ENCODE measurements at places on chromosomes 3 and 15.

DNA sequence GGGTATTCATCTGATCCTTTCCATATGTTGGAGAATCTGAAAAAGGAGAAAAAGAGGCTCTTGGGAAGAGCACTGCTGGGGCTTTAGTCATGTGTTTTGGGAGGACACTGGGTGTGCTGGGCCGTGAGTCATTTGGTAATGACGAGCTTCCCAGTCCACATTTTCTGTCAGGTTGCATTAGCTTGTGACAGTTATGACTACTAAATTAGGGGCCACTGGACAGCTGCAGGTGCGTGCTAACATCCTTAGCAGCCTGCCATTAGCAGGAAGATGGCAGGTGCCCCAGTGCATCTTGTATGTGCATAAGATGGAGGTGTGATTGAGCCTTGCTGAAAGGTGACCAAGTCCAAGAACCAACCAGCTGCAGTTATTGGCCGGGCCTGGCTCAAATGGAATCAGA lies 242.4 kb downstream of the RYR3 start:
- DNase-seq: no peak

DNA sequence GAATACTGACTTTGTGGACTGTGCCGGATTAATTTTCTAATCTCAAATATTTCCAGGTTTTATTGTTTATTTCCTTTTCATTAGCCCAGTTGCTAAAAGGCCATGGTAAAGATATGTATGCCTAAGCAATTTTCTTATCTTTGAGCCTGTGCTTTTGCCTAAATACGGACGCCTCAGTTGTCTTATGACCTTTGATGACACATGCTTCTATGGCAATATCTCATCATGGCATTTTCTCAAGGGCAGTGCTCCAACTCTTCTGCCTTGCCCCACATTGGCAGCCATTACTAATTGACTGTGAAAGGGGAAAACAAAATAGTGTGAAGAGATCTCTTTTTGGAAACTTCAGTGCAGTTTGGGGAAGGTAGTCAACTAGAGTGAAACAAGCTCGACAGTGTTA lies 809.6 kb upstream of the NR2F2 start:
- DNase-seq: no peak

DNA sequence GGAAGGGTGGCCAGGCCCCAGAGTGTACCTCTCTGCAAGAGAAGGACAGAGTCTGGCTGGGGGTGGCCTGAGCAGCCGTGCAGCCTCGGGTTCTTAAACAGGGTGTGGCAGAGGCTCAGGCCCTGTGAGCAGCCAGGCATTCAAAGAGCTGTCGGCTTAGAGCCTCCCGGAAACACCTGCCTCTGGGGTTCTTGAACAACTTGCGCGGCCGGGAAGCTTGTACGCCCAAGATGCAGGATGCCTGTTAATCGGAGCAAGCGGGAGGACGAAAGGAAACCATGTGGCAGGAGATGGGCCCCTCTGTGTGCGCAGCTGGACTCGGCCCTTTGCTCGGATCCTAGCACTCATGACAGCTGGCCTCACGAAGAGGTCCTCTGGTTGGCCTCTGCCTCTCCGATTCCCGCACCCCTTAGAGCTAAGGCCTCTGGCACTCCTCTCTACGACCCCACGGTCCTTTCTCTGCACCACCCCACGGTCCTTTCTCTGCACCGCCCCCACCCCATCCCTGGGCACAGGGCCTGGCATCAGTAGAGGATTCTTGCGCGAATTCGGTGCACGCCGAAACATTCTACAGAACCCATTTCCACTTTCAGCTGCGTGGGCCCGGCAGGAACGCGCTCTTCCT lies 23.9 kb upstream of the TXNRD3 start:
- DNase-seq: no peak

DNA sequence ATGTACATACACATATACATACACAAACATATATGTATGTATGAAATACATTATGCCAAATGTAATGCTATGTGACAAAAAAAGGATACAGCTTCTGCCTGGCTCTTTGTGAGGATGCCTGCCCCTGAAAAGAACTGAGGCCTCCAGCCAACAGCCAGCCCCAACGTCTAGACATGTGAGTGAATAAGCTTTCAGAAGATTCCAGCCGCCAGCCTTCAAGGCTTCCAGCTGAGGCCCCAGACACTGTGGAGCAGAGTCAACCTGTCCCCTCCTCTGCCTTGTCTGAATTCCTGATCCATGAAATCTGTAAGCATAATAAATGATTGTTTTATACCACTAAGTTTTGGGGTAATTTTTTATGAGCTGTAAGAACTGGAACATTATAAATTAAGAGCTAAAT lies 24.7 kb downstream of the GXYLT2 start:
- DNase-seq: no peak

DNA sequence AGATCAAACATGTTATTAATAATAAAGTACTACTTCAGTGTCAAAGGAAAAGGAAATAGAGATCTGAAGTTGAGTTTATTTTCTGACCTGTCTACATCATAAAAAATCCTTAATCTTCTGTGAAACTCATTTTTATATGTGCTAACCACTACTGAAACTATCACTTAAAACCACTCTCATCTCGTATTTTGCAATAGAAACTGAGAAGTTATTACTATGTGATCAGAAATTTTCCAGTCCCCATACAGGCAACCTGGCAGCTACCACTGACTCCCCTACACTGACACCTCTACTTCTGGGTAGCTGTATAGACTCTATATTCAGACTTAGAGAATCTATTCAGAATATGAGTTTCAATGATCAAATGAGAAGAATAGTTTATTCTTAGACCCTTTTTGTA lies 8.3 kb downstream of the HDGFL3 start:
- DNase-seq: no peak

DNA sequence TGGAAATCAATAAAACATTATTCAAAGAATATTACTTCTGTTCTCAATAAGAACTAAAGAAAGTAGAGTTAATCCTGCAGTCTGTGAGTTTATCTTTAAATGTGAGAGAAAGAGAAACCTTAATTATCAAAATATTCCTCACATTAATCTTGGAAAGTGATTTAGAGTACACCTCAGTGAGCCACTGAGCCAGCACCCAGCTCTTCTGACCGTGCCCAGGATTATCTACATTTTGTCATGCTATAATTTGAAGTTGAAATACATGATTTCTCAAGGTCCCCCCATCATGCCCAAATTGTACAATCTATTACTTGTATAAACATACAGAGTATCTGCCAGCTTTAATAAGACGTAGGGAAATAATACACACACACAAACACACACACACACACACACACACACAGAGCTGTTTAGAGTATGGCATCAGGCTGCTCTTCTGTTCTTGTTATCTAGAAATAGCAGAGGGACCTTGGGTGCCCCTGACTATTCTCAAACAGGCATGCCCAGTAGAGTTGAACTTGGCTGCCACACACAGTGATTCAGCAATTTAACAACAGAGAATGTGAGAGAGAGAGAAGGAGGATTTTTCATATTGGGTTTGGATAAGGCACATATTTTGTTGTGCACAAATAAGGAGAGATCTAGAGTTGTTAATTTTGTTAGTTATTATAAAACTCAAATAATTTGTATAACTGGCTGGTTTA lies 74.4 kb downstream of the P2RY1 start:
- DNase-seq: no peak

DNA sequence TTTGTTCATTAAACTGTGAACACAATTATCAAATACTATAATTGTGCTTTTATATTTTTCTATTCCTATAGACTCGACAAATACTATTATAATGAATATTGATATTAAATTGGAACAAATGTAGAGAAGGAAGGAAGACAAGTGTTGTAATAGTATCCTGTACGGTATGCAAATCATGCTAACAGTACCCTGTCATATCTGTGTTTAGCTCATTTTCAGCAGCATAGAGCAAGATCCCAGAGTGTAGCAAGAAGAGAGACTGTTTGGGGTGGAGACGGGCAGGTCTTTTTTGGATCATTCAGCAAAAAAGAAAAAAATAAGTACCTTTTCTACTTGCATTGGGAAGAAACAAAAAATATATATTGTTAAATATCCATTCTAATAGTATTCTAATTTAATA lies 224.1 kb downstream of the TPRG1 start:
- no peak for DNase-seq

- no peak for DNase-seq
These were observed 11.0 kb downstream of the COLQ start for GRCh38 chr3:15510493-15510892.

DNA sequence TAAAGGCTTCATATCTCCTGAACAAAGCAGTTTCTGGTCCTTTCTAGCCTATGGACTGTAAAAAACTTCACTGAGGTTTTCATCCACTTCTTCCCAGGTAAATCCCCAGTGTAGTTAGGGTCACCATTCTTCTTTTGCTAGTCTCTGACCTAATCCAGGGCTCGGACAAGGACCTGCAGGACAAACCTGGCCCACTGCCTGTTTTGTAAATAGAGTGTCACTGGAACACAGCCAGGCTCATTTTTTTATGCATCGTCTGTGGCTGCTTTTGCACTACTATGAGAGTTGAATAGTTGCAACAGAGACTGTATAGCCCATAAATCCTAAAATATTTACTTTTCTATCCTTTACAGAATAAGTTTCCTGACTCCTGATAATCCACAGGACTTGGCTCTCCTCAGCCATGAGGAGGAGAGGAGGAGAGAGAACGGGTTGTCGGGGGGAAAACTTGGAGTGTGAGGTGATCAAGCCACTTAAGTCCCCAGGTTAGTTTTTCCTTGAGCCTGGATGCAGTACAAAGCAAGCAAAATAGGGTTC lies 29.0 kb downstream of the CCR3 start:
- peak; percentile 6 for DNase-seq

GRCh38 chr15:41911691-41912345 lies 18.0 kb upstream of the SPTBN5 start:
- DNase-seq: no peak

- DNase-seq: no peak
These were observed 308.5 kb downstream of the ROBO2 start for GRCh38 chr3:77348244-77348855.

GRCh38 chr3:18739099-18739433 lies 313.9 kb upstream of the SATB1 start:
- DNase-seq: no peak

- no peak for DNase-seq
These were observed 2.9 kb upstream of the TFG start for GRCh38 chr3:100706365-100706764.

GRCh38 chr3:135967867-135968266 lies 2.3 kb downstream of the PPP2R3A start:
- no peak for DNase-seq

DNA sequence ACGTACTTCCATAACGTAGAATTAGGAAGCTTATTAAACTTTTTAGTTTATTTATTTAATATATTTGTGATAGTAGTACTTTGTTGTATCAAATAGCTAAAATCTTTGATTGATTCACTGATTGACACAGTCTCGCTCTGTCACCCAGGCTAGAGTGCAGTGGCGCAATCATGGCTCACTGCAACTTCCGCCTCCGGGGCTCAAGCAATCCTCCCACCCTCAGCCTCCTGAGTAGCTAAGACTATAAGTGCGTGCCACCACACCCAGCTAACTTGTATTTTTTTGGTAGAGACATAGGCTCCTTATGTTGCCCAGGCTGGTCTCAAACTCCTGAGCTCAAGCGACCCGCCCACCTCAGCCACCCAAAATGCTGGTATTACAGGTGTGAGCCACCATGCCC lies 5.7 kb downstream of the APH1B start:
- DNase-seq: no peak

- peak; percentile 85 for DNase-seq
These were observed 86.7 kb downstream of the VGLL4 start for GRCh38 chr3:11556851-11557644.

- no peak for DNase-seq
These were observed 341.5 kb downstream of the FOXP1 start for GRCh38 chr3:71241981-71242560.

- DNase-seq: no peak
These were observed 52.9 kb downstream of the BFSP2 start for GRCh38 chr3:133452641-133453319.

- DNase-seq: no peak
These were observed 244.5 kb downstream of the CACNA2D3 start for GRCh38 chr3:54366839-54367238.

GRCh38 chr3:47164007-47164881 lies at the start of gene SETD2:
Gene SETD2 (minus strand): TSS chr3:47164113. CDS start chr3:47163924, 189 bp downstream.
- DNase-seq: peak; percentile 92

DNA sequence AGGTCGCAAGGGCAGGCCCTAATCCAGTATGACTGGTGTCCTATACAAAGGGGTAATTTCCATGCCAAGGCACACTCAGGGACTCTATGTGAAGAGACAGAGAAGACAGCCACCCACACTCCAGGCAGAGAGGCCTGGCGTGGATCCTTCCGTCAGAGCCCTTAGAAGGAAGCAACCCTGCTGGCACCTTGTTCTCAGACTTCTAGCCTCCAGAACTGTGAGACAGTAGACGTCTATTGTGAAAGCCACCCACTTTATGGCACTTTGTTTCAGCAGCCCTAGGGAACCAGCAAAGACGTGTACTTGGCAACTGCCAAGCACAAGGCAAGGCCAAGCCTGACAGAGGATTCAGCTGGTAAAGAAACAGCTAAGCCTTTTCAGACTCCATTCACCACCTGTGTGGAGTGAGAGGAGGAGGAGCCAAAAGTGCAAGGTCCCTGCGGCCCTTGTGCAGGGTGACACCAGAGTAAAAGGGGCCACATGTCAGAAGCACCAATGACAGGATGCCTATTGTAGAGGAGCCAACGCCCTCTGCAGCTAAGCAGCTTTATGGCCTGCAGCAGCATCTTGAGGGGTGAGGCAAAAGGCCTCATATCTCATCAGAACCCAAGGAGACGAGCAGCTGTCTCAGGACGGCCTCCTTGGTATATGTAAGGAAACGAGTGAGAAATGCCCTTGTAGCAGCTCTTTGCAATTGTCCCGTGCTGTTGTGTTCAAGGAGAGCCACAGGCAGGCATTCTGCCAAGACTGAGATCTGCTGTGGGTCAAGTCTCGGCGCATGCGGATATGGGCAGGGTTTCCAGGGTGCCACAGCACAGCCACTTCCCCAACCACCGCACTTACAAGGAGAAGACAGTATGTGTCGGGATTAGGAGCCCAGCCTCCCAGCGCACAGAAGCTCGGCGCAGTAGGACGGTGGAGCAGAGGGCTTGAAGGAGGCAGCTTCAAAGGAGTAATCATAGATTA lies 121.5 kb upstream of the LIPC start:
- no peak for DNase-seq

- DNase-seq: no peak
These were observed 368.0 kb downstream of the MFSD1 start for GRCh38 chr3:159169828-159170227.

DNA sequence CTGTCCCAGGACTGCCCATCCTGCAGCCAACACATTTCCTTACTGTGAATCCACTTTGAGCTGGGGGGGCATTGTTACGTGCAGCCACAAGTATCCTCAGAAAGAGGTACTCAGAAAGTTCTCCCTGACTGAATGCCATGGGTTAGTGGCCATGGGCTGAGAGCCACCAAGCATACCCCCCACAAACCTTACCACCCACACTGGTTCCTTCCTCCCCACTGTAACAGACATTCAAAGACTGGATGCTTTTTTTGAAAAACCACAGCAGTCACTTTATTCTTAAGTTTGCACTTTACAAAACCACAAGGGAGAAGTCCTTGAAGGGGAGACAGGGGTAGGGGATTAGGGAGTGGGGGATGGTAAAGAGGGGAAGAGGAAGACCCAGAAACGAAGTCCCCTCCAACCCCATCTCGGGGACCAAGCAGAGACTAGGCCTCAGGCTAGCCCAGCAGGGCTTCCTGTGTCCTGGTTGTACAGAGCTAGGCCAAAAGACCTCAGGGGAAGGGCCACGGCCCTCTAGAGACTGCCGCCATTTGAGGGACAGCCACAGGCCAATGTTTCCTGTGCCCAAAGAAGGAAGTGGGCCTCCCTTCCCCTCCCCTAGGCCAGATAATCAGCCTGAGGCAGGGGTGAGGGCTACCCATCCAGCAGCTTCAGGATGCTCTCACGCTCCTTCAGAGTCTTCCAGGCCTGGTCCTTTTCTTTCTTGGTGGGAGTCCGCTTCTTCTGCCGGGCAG lies 10.1 kb upstream of the CAMK1 start:
- DNase-seq: no peak

GRCh38 chr15:44802336-44802735 lies 66.0 kb downstream of the TRIM69 start:
- no peak for DNase-seq
